ENCODE measurements at places on chromosomes 3 and 15.

DNA sequence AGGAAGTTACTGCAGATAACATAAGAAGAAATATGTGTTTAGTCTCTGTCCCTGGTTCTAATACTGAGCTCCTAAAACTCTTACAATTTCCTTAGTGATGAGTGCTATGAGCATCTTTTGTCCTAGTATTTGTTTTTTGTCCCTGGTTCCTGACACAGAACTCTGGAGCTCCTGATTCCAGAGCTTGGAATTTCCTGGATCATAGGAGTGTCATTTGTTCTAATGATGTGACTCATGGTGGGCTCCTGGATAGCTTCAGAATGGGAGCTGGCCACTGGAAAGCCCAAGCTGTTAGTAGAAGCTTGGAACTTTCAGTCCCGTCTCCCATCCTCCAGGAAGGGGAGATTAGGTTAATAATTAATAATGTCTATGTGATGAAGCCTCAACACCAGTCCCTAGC lies 98.2 kb downstream of the CNTN6 start:
- DNase-seq, result no peak

DNA sequence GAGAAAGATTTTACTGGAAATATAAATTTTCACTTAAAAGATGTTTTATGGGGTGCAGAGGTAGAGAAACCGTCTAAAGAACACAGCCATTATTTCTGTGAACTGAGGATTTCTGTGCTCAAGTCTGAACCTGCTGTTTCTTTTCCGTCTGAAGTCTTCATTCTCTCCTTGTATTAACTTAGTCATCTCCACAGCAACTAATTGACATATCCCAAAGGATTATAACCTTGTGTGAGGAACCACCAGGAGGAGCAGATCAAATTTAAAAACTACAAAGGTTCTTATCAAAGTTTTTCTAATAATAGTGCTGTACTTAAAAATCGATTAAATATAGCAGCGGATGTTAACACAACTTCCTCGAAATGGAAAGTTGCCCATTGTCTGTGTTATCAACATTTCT lies 31.1 kb upstream of the ICE2 start:
- no peak for DNase-seq

GRCh38 chr15:57158997-57159668 lies 217.2 kb upstream of the CGNL1 start:
- DNase-seq, result no peak

DNA sequence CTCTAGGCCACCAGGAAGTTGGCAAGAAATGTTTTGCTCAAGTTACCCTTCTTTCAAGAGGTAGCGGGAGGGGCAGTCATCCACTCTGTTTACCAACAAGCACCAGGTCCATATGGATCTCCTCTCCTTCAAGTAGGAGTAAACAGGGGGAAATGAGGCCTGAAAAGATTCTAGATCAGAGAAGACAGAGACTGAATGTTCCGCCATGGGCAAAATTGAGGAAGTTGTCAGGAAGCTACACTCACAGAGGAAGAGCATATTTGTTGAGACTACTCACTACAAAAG lies 81.6 kb downstream of the KLF15 start:
- no peak for DNase-seq

GRCh38 chr15:26729030-26729429 lies 43.8 kb downstream of the GABRB3 start:
- no peak for DNase-seq

DNA sequence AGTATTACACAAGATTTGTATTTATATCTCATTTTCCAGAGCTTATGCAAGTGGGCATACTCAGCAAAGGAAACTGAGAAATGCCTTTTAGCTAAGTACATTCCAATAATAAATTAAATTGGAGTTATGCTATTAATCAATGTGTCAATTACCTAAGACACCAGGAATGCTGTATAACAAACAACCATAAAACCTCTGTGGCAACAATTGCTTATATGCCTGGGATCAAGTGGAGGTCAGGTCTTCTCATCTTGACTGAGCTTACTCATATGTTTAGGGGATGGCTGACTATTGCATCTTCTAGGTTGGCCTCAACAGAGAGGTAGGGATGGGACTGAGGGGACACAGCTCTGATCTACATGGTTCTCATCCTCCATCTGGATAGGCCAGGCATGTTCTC lies 30.7 kb downstream of the CD200R1L start:
- no peak for DNase-seq

GRCh38 chr3:151743855-151744254 lies 10.1 kb downstream of the AADACL2 start:
- DNase-seq, result no peak

- DNase-seq, result no peak
Observed at GRCh38 chr3:21551019-21551418, 200.0 kb downstream of the ZNF385D start.

DNA sequence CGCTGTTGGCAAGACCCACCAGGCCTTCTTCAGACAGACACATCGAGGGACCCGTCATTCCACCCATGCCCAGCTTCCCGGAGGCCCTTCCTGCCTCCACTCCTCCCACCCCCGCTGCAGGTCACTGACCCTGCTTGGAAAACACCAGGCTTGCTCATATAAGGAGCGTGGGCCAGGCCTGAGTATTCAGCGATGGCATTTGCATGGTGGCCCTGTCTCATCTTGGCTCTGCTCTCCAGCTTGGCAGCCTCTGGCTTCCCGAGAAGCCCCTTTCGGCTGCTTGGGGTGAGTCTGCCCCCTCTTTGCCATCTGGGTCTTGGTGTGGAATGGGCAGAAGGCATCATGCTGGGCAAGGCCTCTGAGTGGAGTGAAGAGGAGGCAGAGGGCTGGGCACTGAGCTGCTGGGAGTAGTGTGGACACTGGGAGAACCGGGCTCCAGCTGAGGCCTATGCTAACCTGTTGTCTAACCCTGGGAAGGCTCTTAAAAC lies at the start of gene ITIH3:
TSS of gene ITIH3 (plus strand) at position 185 of the 488 bp plus-strand sequence. CDS start at position 193, 8 bp downstream.
- DNase-seq, result no peak

DNA sequence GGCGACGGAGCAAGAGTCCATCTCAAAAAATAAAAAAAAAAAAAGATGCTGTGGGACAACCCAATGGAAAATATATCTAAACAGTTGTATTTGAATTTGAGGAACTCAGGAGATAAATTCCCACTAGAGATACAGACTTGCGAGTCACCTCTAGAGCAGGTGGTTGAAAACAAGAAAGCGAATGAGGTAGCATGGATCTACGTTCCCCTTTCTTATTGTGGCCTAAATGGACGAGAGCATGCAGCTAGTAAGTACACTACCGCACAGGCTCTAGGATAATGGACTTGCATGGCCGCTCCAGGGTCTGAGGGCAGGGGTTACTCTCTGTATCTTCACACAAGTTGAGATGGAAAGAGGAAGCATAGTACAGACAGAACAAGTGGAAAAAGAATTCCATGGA lies 63.5 kb upstream of the TGFBR2 start:
- no peak for DNase-seq

- DNase-seq, result no peak
Observed at GRCh38 chr3:112813016-112813415, 33.6 kb downstream of the CD200R1L start.

- DNase-seq, result no peak
Observed at GRCh38 chr3:56775445-56775837, 26.3 kb downstream of the ARHGEF3 start.

- DNase-seq, result no peak
Observed at GRCh38 chr3:148309390-148310035, 388.2 kb upstream of the AGTR1 start.

DNA sequence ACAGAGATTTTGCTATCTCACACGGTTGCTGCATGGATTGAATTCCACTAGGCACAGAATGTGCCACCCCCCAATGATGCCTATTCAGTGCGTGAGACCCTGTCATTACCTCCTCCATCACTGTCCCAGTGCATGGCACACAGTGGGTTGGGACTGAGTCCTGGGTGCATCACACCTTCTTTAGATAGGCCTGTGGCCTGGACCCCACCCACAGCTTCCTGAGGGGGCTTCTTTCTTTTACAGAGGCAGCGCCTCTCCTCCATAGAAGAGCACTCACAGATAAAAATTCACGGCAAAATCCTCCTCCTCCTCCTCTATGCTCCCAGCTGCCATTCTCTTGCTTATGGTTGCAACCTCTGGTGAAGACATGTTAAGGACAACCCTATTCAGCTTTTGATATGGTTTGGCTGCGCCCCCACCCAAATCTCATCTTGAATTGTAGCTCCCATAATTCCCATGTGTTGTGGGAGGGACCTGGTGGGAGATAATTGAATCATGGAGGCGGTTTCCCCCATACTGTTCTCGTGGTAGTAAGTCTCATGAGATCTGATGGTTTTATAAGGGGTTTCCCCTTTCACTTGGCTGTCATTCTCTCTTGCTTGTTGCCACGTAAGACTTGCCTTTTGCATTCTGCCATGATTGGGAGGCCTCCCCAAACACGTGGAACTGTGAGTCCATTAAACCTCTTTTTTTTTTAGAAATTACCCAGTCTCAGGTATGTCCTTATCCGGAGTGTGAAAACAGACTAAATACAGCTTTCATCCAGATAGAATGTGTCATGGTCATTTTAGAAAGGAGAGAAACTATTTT lies 147.6 kb downstream of the KLF13 start:
- no peak for DNase-seq

GRCh38 chr3:145259166-145259880 lies 901.7 kb downstream of the PLOD2 start:
- no peak for DNase-seq

GRCh38 chr3:30711151-30711550 lies 104.8 kb downstream of the TGFBR2 start:
- no peak for DNase-seq

DNA sequence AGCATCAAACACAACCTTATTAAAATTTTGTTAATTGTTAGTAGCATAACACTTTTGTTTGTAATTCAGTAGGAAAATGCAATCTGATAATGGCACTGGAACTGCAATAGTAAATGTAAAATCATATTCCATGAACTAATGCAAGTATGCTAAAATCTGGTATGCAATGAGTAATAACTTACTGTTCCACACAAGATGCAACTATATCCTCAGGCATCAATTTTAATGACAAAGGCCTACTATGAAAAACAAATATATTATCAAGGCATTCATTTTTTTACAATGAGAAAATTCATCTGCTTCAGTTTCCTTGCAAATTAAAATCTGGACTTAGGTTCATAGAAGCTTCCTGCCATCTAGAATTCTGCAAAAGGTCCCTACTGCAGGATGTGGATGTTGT lies 1.4 kb upstream of the NSMCE3 start:
- DNase-seq, result no peak

GRCh38 chr3:104126864-104127553 lies 1239.7 kb upstream of the ALCAM start:
- no peak for DNase-seq

- DNase-seq, result no peak
Observed at GRCh38 chr15:92840149-92840548, 60.0 kb upstream of the CHD2 start.

DNA sequence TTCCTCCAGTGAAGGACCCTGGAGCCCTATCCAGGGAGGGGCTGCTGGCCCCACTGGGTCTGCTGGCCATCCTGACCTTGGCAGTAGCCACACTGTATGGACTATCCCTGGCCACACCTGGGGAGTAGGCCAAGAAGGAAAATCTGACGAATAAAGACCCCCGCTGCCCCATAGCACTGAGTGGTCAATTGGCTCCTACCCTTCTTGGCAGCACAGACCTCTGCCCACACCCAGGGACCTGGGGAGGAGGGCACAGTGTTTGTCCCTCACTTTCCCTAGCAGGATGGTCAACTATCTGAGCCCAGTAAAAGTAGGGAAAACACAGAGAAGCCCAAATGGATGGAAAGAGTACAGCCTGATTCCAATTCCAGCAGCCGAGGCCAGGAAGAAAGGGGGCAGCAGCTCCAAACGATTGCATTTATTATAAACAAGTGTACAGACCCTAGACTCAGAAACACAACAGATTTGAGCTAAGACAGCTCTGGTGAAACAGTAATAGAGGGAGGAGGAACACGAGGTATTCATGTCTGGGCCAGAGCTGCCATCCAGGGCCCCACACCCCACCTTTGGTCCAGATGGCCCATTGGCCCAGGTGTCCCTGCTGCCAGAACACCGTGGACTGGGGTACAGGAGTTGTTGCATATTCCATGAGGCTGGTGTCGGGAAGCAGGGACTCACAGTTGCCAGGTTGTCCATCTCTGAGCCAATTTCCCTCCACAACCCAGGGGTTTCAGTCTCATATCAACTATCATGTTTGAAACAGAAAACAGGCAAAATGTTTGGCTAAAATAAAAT lies 21.1 kb downstream of the ATRIP start:
- DNase-seq, result no peak

DNA sequence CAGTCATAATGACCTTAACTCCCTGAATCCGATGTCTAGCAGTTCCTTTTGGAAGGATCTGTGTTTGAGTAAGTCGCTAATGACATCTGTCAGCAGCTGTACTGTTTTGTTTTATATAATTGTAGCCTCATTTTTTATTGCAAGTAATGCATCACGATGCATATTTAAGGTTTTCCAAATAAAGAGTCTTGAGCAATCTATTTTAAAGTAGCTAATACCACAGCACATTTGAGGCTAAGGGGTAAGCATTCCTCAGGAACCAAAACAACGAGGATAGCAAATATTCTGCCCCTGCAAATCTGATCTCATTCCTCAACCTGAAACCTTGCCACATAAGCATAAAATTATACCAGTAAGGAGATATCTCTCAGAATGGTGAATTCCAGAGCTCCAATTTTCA lies 98.7 kb downstream of the TBC1D5 start:
- no peak for DNase-seq

- DNase-seq, result no peak
Observed at GRCh38 chr3:191944835-191945234, 483.9 kb downstream of the PYDC2 start.

DNA sequence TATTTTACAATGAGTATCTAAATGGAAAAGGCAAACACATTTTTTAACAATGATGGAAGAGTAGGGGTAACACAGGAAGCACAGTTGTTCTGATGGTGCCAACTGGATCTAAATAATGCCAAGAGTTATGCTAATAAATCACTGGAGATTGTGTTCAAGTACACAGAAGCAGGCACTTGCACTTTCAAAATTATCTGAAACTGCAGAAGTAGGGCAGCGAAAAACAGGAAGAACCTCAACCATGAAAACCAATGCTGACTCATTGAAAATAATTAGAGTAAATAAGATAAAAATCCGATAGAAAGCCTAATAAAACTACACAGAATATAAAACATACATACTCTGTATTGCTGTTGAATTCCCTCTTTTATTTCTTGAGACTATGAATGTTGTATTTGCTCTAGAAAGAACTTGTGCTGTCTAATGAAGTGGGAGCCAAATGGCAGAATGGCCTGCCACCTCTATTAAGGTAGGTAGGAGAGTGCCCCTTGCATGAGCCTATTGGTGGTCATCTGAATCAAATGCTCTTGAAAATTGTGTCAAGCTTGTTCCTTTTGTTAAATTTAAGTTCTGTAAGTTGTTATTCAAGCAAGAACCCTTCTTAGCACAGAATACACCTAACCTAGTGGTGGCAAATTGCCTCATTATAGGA lies 93.7 kb downstream of the ABI3BP start:
- DNase-seq, result no peak
